ENCODE measurements at places on chromosomes 16 and 17. TPM values are rescaled to one million over a fixed set of nuclear protein-coding genes. Genes with fewer than 3 reads are reported as not detected.

- DNase-seq, result no peak
These were observed 21.2 kb upstream of the EIF1 start for GRCh38 chr17:41667280-41668041.

DNA sequence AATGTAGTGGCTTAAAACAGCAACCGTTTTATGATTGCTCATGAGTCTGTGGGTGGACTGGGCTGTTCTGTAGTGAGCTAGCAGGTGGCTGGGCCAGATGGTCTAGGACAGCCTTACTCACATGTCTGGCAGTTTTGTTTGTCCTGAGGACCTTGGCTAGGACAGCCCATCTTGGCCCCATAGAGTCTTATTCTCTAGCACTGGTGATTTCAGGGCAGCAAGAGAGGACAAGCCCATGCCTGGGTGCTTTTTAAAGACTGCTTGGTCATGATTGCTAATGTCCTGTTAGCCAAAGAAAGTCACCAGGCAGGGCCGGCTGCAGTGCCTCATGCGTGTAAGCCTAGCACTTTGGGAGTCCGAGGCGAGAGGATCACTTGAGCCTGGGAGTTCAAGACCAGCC is 139.8 kb downstream of the KATNIP start:
- no peak for DNase-seq

GRCh38 chr16:52251495-52251894 is 295.4 kb downstream of the TOX3 start:
- no peak for DNase-seq

HIC1 gene
- polyA plus RNA-seq, result 33.7 TPM

CFAP20 gene
- polyA plus RNA-seq, result 47.5 TPM

C16orf86 gene
- polyA plus RNA-seq, result 2.6 TPM

All from hindlimb muscle (tissue), 1 donor.